ENCODE measurements at places on chromosomes 3 and 15.

GRCh38 chr3:172478116-172478515 lies 29.9 kb upstream of the GHSR start:
- DNase-seq = no peak

GRCh38 chr3:186705882-186706780 lies 11.0 kb upstream of the KNG1 start:
- peak; percentile 6 for DNase-seq

- no peak for DNase-seq
These were observed 49.7 kb downstream of the SQOR start for GRCh38 chr15:45684533-45684932.

DNA sequence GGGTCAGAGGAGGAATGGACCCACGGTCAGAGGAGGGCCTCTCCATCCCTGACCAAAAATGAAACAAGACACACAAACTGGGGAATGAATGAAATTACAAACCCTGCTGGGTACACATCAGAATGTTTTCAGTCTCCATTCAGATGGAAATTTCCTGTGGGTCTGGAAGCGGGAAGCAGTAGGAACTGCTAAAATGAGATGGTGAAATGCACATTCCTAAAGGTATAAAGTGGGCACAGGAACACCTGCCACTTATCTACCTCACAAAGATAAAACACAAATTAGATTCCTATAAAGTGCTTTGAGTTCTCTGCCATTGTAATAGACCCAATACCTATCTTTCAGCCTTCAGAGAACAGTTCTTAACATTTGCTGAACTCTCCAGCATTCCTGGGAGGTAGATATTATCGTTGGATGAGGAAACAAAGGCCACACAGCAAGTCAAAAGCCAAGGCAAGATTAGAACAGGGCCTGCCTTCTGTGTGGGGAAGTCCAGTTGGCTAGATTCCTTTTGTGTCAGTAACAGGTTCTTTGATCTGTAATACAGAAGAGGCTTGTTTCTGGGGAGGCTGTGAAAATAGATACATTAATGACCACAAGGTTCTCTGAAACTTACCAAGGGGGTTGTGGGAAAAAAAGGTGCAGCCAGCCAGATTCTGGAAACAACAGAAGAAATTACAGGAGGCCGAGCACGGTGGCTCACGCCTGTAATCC lies 98.4 kb downstream of the IGF2BP2 start:
- no peak for DNase-seq

- DNase-seq = no peak
These were observed 963.4 kb downstream of the ROBO1 start for GRCh38 chr3:78804251-78805037.

DNA sequence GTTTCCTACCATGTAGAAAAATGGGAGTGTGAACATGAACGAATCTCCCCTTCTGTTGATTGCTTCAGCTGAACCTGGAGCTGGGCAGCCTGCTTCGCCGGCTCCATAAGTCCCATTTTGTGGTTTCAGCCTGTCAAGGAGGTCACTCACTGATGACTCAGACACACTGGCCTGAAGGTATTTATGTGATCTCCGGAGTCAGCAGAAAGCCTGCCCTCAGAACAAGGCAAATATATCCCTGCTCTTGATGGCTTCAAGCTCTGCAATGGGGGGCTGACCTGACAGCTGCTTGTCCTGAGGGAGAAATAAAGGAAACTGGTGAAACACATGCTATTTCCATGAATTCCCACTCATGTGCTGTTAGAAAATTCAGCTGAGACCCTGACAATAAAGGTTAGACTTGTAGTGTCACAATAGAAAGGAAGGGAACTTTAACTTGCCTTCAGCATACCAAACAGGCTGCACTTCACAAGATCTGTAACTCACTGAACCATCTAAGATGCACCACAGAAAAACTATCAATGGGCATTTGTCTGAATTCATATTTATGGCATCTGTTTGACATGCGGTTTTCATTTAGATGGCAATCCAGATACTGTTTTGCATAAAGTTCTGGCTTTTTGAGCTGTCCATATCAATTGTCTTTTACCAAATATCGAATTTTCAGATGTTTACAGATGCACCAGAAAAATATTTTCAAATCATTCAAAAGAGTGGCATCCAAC lies 282.0 kb upstream of the VEPH1 start:
- DNase-seq = no peak

- DNase-seq = no peak
These were observed 6.6 kb downstream of the MOBP start for GRCh38 chr3:39474126-39474515.

DNA sequence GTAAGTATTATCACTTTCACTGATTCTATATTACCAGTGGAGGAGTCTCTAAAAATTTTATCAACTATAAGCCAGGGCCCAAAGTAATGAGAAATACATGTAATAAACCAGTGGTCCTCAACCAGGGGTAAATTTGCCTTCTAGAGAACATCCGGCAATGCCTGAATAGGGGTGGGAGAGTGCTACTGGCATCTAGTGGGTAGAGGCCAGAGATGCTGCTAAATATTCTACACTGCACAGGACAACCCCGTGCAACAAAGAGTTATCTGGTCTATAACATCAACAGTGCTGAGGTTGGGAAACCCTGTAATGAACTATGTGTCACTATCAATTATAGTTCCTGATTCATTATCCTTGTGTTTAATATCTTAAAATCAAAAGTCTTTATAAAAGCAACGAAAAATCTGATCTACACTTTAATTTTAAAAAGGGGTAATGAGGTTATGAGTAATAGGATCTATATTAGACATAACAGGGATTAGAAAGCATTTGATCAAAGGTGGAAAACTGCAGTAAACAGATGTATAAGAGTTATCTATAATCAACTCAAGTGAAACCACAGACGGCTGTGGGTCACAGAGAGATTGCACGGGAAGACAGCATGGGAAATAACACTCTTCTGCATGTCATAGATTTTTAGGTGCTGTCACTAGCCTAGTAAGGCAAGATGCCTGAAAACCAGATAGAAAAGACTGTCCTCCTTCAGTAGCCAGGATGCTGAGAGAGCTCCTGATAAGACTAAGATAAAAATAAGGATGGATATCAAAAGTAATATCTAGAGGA lies 2.0 kb downstream of the LYSMD2 start:
- DNase-seq = peak; percentile 57

DNA sequence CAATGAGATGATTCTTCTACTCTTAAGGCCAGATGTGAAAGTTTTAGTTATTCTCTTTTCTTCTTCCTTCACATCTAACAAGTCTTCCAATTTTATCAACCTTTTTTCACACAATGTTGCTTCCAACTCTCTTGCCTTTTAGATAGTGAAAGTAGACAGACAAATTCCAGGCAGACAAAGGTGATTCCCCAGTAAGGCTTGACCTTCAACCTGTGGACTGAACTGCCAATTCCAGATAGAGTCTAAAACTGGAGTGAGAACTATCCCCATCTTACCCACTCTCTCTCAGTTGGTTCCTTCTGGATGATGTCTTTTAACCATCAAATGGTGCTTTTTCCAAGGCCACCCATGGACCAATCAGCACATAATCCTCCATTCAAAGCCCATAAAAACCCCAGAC lies 159.0 kb downstream of the NSUN3 start:
- no peak for DNase-seq

DNA sequence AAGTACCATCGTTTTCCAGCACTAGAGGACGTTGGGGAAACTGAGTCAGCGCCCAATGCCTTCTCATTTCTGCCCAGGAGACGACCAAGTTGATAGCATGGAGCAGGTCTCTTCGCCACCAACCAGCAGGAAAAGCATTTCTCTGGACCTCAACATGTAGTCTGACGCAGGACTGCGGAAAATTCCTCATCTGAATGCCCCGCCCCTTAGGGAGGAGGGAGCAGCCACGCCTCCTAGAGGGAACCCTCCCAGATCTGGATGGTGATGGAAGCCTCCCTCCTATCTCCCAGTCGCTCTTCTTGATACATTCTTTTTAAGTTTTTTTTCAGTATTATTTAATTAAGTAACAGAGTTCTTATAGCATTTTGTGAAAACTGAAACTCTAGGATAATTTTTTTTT lies 17.4 kb upstream of the MINDY4B start:
- no peak for DNase-seq

DNA sequence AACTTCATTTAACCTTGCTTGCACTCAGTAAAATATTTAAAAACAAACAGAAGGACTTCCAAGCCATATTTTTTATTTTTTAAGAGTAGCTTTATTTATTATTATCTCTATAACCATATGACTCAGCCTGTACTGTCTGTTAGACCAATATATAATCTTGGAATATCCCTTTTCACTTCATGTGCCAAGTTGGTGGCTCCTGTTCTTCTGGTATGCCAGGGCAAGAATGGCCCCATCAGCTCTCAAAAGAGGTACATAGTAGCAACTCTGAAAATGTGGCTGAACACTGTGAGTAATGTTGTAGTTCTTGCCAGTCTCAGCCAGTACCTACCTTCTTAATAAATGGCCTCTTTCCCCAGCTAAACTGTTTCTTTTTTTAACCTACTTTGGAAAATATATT lies 257.0 kb upstream of the UBE2E1 start:
- DNase-seq = no peak

- peak; percentile 47 for DNase-seq
These were observed 3.6 kb downstream of the GALNT15 start for GRCh38 chr3:16177962-16178627.

DNA sequence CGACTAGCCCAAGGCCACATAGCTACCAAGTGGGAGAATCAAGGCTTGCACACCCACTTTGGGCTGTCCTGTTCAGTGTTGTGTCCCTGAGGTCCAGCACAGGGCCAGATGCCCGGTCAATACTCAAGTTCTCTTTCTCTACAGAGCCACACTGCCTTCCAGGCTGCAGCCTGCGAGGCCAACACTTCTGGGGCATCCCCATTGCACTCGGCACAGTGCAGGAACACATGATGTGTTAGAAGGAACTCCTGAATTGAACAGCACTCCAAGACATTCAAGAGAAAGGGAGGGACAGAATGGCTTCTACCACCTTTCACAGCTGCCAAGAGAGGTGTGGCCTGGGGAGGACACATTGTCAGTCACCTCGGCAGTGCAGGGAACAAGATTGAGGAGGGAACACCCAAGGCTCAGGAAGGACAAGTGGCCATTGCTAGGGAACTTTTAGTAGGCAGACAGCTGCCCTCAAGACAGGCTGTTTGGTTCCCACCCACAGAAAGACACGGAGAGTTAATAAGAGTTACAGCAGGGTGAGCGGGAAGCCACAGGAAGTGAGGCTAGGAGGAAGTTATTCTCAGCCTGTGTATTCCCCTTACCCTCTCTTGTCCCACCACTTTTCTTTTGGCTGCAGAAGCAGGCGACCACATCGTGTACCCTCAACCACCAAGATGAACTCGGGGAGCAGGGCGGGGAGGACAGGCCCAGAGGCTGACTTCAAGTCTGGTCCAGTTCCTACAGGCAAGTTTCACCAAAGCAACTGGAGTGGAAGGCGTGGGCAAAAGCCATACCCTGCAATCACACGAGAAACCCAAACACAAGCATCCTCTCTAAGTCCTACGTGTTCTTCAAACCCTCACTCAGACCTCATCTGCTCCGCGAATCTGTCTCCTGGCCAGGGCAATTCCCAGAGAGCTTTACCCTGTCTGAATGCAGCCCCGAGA lies 69.4 kb downstream of the SRGAP3 start:
- no peak for DNase-seq

DNA sequence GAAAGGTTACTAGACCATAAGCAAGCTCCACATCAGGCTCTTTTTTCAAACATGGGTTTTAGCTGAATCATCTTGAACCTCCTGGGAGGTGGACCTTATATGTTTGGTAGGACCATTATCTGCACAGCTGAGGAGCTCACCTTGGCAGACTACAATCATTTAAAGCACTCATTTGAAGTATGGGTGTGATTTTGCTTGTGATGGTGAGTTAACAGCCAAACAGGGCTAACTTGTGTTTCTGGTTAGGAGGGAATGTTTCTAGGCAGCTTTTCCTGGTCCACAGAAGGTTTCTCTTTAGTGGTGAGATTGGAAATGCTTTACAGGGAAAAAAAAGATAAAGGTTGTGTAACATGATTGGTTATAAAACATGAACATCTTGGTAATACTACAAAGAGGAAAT lies 61.8 kb downstream of the ARHGEF26 start:
- DNase-seq = no peak

GRCh38 chr15:88006146-88006545 lies 250.4 kb downstream of the NTRK3 start:
- DNase-seq = no peak

GRCh38 chr3:128416578-128417211 lies 50.0 kb downstream of the DNAJB8 start:
- peak; percentile 57 for DNase-seq

Measured in hematopoietic multipotent progenitor cell treated with erythropoietin and hydrocortisone succinate and interleukin-3 and kit ligand, for 8 days (in vitro differentiated cells).